AG04450 (cell line): ENCODE measurements at places on chromosomes 13 and 19. TPM values are rescaled to one million over a fixed set of nuclear protein-coding genes. Genes with fewer than 3 reads are reported as not detected.

PLPPR2 gene
- 13.8 and 18.5 TPM in 2 replicates for polyA plus RNA-seq

C5AR1 gene
- 0.50 and 0.53 TPM in 2 replicates for polyA plus RNA-seq

CEACAM19 gene
- polyA plus RNA-seq, result 11.3 and 13.8 TPM in 2 replicates

ZNF549 gene
- 5.0 and 5.8 TPM in 2 replicates for polyA plus RNA-seq

C3 gene
- 1.6 and 1.8 TPM in 2 replicates for polyA plus RNA-seq

- no peak for DNase-seq
Measured at GRCh38 chr19:32421589-32422361, 16.2 kb downstream of the DPY19L3 start.

DNA sequence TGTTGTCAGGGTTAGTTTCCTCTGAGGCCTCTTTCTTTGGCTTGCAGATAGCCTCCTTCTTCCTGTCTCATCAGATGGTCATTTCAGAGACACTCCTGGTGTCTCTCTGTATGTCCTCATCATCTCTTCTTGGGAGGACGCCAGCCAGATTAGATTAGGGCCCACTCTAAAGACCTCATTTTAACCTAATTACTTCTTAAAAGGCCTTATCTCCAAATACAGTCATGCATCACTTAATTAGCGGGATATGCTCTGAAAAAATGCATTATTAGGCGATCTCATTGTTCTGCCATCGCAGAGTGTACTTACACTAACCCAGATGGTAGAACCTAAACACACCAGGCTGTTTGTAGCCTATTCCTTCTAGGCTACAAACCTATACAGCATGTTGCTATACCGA lies 89.0 kb downstream of the CDK8 start:
- no peak for DNase-seq

DNA sequence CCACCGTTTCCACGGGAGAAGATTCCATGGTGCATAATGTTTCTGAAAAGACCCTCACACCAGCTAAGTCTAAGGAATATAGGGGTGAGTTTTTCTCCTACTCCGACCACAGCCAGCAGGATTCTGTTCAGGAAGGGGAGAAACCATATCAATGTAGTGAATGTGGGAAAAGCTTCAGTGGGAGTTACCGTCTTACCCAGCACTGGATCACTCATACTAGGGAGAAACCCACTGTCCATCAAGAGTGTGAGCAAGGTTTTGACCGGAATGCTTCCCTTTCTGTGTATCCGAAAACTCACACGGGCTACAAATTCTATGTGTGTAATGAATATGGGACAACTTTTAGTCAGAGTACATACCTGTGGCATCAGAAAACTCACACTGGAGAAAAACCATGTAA lies 19.1 kb downstream of the ZNF473 start:
- DNase-seq, result no peak

GRCh38 chr13:50631041-50631440 lies 212.5 kb downstream of the DLEU7 start:
- no peak for DNase-seq

DNA sequence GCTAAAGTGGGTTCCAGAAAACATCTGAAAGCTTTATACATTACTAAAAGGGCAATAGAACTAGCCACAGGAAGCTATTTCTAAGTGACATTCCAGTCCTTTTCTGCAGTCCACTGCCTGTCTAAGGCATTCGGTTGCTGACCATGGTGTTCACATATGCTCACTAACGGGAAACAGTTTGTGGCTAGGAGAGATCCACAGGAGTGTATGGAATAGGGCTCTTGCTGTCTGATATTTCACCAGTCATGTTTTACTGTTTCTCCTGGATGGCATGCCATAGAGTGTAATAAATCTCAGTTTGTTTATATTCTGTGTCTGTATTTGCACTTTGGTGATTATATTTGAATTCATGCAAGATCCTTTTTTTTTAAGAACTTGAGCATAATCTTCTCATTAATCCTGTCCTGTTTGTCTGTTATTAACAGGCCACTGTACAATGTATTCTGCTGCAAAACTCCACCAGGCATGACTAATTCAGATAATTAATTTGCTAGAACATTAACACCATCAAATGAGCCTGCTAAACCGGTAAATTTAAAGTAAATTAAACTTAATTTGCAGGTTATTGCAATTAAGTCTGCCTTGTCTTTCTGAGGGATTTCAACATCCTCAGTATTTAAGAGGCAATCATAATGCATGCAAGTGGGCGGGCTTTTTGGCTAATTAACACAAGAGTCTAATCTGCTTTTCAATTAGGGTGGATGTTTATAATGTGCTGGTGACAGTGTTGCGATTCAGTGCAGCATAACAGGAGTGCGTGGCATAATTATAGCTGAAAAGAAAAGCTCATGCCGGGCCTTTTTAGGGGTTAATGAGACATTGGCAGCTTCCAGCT lies 201.3 kb downstream of the POU4F1 start:
- no peak for DNase-seq

- DNase-seq, result peak; percentile 16
Measured at GRCh38 chr13:59318320-59318930, 845.3 kb downstream of the DIAPH3 start.

GRCh38 chr13:39038569-39039030 lies 344 bp downstream of the NHLRC3 start:
- DNase-seq, result no peak
